H9 (cell line): ENCODE measurements at places on chromosomes 13 and 19. TPM values are rescaled to one million over a fixed set of nuclear protein-coding genes. Genes with fewer than 3 reads are reported as not detected.
A peak's percentile ranks its signal among the peaks of the same experiment; 100 is the strongest.

RASA3 gene
- total RNA-seq, result 11.7 and 12.3 TPM in 2 replicates

GRCh38 chr13:52319876-52320275 is 86.1 kb downstream of the THSD1 start:
- DNase-seq, result no peak

GRCh38 chr13:88726075-88726474 is 1054.9 kb downstream of the SLITRK5 start:
- no peak for DNase-seq

FAM216B gene
- total RNA-seq, result not detected in 2 replicates

GRCh38 chr19:10533646-10534386 is 9.9 kb upstream of the ATG4D start:
- no peak for DNase-seq

DACT3 gene
- 0.87 and 1.1 TPM in 2 replicates for total RNA-seq

- no peak for DNase-seq
These were observed 90.5 kb upstream of the AKAP11 start for GRCh38 chr13:42181381-42181953.

- no peak for DNase-seq
These were observed 164.9 kb downstream of the UFM1 start for GRCh38 chr13:38514575-38514974.

GRCh38 chr13:50589651-50590054 is 253.8 kb downstream of the DLEU7 start:
- DNase-seq, result no peak

- peak; percentile 96 for DNase-seq
These were observed 23.6 kb upstream of the ZNF724 start for GRCh38 chr19:23273590-23274412.

- peak; percentile 73 for DNase-seq
These were observed 166.9 kb downstream of the SLC7A1 start for GRCh38 chr13:29428310-29429181.

GRCh38 chr19:19185853-19186740 is 5.9 kb downstream of the BORCS8 start:
- peak; percentile 91 for DNase-seq

FBN3 gene
- 24.9 and 31.0 TPM in 2 replicates for total RNA-seq

GRCh38 chr13:58300974-58301681 is 669.6 kb downstream of the PCDH17 start:
- no peak for DNase-seq

GRCh38 chr19:2461751-2462634 is 5.2 kb upstream of the LMNB2 start:
- peak; percentile 84 for DNase-seq

DNA sequence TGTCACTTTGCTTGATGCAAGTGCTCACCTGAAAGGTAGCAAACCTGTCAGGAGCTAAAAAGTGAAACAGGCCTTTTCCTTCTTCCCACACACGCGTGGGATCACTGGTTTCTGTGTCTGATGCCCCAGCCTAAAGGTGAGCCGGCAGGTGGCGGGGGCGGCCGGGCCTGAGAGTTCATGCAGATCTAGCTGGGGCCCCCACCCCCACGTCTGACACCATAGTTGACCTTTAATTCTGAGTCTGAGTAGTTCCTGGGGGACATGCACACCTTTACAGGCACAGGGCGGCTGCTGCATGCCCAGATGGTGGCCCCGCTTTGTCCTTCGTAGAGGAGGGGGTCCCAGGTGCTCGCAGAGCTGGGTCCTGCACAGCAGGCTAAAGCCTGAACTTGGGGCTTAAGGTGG is 345.3 kb downstream of the TEX29 start:
- DNase-seq, result peak; percentile 18

- no peak for DNase-seq
These were observed 10.9 kb downstream of the TMIGD2 start for GRCh38 chr19:4291184-4291732.

RXFP2 gene
- total RNA-seq, result not detected in 2 replicates

DNA sequence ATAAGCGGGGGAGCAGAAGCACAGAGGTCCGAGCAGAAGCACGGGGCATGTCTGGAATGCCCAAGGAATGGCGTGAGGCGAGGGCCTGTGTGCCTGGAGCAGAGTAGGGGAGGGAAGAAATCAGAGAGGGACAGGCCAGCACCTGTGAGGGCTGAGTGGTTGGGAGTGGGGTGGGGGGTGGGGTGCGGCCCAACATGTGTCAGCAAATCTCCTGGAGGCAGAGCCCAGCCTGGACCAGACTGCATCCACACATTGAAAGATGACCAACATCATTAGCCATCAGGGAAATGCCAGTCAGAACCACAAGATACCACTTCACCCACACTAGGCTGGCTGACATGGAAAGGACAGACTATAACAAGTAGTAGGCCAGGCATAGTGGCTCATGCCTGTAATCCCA is 11.2 kb downstream of the CLASRP start:
- DNase-seq, result no peak

- no peak for DNase-seq
These were observed 16.7 kb downstream of the ZNF100 start for GRCh38 chr19:21750586-21751128.

ZNF254 gene
- total RNA-seq, result 25.5 and 26.6 TPM in 2 replicates

CYP4F22 gene
- not detected in 2 replicates for total RNA-seq

GRCh38 chr19:15136234-15136954 is 29.2 kb downstream of the SYDE1 start:
- DNase-seq, result no peak

GRCh38 chr19:5588441-5588840 is 20.7 kb upstream of the TINCR start:
- DNase-seq, result no peak

DNA sequence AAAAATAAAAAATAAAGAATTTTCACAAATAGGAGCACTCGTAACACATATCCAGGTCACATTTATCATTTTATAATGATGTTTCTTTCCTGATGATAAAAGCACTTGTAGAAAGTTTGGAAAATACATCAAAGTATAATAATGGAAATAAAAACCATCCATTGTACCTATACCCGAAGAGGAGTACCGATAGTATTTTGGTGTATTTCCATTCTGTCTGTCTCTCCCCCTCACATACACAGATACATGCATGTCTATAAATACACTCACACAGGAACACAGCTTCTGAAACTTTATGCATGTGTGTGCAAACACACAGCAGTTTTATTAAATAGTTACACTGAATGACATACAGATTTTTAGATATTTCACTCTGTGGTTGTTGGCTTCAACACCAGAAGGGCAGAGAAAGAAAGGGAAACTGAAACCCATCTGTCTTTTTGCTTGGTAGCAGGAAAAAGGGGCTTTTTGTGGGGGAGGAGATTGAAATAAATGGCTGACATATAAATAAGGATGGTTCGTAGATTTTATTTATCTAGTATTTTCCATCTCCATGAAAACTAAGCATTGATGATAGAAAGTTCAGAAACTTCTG is 114.8 kb downstream of the LRCH1 start:
- DNase-seq, result no peak

ATXN8OS gene
- not detected in 2 replicates for total RNA-seq

FREM2 gene
- 15.4 and 16.0 TPM in 2 replicates for total RNA-seq

DNA sequence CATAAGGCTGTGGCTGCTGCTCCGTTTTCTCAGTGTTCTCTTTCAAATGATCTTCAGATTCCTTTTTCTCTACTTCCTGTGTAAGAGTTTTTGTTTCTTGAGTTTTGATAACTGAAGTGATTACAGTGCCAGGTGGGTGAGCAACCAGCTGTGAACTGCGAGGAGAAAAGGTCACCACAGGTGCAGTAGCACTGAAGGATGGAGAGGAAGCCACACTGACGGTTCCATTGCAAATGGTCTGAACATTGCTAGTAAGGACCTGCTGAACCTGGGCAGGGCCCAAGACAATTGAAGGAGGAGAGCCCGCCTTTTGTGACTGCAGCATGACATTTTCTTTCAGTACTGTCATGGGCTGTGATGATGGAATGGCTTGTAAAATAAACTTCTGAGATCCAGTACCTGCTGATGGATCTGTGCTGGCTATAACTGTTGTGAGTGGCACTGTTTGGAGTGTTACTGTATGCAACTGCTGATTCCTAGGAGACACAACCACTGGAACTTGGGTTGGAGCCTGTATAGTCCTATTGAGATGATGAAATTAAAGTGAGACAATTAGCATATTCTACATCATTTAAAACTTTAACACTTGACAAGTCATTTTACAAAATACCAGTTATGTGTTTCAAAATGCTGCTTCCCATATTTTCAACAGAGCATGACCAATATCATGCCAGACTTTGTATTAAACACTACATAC is 85.5 kb downstream of the ELF1 start:
- no peak for DNase-seq

DNA sequence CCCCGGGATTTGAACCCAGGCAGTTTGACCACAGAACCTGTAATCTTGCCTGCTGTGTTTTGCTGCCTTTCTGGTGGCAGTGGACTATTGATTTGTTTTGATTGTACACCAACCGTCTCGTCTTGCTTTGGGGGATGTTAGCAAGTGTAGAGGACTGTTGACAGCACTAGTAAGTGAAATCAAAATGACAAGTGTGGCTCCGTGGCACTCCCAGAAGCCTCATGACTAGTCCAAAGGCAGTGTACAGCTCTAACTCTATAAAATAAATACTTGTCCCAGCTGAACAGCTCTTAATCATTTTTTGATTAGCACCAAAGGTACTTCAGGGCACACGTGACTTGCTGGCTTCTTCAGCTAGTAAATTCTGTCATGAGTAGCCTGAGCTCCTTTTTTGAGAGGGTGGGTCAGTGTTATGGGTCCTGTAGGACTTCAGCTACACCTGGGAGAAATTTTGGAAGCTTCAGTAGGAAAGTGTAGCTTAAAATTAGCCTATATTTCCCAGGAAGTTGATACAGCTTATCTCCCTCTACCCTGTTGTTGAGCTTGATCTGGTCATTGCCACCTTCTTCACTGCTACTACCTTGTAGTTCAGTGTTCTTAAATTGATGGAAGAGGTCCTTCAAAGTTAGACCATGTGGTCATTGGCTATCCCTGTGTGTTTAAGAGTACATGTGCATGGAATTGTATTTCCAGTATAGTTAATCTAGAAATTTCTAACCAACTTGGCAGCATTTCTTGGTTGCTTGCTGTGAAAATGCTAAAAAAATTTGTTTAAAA is 15.1 kb downstream of the TM9SF2 start:
- no peak for DNase-seq

DNA sequence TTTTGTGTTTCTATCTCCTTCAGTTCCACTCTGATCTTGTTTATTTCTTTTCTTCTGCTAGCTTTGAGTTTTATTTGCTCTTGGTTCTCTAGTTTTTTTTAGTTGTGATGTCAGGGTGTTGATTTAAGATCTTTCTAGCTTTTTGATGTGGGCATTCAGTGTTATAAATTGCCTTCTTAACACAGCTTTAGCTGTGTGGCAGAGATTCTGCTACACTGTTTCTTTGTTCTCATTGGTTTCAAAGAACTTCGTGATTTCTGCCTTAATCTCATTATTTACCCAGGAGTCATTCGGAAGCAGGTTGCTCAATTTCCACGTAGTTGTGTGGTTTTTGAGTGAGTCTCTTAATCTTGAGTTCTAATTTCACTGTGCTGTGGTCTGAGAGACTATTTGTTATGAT is 251.7 kb upstream of the HTR2A start:
- DNase-seq, result no peak

DNA sequence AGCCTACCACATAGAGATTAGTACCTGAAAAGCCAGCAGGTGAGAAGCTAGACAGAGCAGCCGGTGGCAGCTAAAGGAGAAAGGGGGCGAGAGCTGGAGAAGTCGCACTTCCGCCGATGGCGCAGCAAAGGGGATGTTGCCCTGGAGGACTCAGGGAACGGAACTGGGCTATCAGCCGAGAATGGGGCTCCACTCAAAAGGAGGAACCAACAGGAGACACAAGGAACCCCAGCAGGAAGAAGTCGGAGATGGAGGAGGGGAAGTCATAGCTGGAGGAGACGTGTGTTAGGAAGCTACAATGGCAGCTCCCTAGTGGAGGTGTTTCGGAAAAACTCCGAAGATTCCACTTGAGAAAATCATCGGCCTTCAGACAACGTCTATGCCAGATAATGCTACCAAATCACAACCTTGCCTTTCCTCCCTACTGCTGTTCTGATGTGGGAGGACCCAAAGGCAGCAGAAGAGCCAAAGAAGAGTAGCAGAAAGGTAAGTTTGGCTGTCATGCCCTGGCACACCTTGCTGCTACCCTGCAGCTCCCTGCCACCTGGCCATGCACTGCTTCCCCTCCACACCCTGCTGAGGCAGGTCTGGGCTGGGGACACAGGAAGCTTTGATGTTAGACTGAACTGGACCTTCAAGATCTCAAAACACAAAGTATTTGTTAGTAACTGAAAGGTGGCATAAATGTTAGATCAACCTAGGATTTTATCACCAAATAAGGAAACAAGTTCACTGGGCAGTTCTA is 127.9 kb downstream of the DLEU7 start:
- no peak for DNase-seq

DNA sequence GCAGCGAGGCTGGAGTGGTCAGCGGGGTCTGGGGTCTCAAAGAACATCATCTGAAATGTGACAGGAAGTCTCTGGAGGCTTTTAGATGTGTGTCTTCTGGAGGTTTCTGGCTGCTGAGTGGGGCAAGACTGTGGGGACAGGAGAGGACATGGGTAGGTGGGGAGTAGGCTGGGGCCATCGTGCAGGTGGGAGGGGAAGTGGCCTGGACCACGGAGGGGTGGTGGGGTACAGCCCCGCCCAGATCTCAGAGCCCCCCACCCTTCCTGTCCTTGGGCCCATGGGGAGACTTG is 6.2 kb downstream of the AP1M1 start:
- no peak for DNase-seq

- peak; percentile 44 for DNase-seq
These were observed 11.3 kb downstream of the ELAVL1 start for GRCh38 chr19:7994114-7994513.

GRCh38 chr13:112446347-112446861 is 70.2 kb downstream of the SPACA7 start:
- peak; percentile 18 for DNase-seq

DNA sequence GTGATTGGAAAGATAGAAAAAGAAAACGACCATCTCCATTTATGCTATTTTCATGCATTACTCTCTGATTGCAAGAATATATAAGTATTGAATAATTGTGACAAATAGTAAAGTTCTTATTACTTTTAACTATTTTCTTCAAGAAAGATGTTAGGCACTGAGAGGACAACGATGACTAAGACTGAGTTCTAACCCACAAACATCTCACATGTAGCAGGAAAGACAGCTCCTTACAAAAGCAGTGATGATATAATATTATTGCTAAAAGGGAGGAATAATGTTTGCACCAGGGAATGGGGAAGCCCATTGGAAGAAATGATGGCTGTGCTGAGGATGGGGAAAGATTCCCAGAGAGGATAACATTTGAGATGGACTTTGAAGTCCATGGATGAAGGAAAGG is 22.6 kb downstream of the RXFP2 start:
- DNase-seq, result no peak

LILRB3 gene
- not detected in 2 replicates for total RNA-seq

GRCh38 chr13:113077566-113077952 is 28.0 kb upstream of the F7 start:
- DNase-seq, result no peak

DNA sequence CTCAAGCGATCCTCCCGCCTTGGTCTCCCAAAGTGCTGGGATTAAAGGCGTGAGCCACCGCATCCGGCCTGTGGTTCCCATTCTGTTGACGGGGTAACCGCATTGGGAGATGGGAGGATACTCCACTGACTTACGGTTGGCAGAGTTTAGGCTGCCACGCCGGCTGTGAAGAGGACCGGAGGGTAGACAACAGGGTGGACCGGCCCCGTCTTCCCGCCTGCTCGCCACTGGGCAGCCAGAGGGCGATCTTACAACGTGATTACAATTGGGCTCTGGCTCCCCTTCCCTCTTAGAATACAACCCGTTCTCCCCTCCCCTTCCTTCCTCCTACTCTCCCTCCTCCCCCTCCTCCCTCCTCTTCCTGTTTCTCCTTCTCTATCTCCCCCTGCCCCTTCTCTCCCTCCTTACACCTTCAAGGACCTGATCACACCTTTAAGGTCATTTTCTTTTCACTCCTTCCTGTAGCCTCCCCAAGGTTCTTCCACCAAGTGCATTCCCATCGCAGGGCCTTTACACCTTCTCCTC is 957 bp upstream of the CCDC194 start:
- DNase-seq, result peak; percentile 86
